ENCODE measurements at places on chromosomes 3 and 15.
A peak's percentile ranks its signal among the peaks of the same experiment; 100 is the strongest.

GRCh38 chr3:119245778-119246177 is 5.1 kb upstream of the B4GALT4 start:
- no peak for DNase-seq

DNA sequence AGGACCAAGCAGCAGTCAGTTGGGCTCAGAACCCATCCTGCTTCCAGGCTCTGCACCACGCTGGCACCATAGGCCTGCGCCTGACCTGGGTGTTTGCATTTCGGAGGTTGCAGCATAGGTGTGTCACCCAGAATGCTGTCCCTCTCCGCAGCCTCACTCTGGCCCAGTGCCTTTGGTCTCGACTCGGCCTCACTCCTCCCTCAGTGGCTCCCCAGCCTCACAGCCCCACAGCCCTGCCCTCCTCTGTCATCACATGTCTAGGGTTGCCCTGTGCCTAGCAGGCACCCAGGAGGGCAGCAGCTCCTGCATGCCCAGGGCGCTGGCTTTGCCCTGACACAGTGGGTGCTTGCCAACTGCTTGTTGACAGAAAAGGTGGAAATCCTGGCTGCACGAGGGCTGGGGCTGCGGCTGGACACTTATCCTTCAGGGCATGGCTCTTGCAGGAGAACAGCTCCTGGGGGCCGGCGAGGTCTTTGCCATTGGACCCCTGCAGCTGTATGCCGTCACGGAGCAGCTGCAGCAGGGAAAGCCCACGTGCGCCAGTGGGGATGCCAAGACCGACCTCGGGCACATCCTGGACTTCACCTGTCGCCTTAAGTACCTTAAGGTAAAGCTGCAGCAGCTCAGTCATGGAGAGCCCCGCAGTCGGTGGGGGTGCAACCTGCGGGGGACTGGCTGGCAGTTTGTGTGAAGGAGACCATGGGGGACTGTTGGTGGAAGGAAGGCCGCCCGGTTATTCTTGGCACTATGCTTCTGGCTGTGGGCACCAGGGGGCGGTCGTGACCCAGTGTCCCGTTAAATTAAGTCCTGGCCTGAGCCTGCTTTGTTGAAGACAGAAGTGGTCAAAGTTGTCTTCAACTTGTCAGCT is 16.2 kb downstream of the NISCH start:
- peak; percentile 53 for DNase-seq

GRCh38 chr15:69951256-69951897 is 146.3 kb downstream of the TLE3 start:
- no peak for DNase-seq

- DNase-seq: no peak
Measured at GRCh38 chr15:99331381-99331780, 80.1 kb downstream of the LRRC28 start.

DNA sequence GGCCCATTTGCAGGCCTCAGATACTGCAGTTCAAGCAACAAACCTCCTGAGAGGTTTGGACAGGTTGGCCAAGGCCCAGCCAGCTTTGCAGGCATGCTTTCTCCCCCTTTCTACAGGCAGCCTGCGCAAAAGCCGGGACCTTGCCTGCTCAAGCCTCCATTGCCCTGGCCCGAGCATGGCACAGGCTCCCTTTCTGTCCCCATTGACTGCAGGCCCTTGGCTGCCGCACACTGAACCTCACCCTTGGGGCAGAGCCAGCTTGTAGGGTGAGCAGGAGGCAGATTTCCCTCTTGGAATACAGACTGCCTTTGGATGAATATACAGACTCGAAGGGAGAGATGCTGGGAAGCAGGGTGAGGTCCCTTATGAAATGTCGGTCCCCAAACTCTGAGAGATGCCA is 461.7 kb upstream of the PROK2 start:
- DNase-seq: peak; percentile 92

- no peak for DNase-seq
Measured at GRCh38 chr15:41553731-41554130, 5.3 kb upstream of the TYRO3 start.

DNA sequence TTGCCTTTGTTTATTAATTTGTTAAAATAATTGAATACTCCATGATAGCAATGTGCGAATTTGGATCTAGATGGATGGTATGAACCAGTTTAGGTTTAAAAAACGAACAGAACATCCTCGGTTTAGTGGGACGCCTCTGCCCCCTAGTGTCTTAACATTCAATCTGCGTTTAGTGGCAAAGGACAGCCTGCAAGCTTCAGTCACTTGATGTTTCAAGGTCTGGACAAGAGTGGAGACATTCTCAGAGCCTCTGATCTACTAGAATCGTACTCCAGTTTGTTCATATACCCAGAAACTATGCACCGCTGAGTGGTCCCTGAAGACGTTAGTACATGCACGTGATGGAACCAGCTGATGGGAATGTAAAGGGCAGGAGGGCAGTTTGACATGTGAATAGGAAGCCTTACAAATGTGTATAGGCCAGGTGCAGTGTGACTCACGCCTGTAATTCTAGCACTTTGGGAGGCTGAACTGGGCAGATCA is 17.8 kb upstream of the ATP13A4 start:
- DNase-seq: peak; percentile 78

GRCh38 chr15:40080847-40081246 is 27.8 kb downstream of the BMF start:
- no peak for DNase-seq

DNA sequence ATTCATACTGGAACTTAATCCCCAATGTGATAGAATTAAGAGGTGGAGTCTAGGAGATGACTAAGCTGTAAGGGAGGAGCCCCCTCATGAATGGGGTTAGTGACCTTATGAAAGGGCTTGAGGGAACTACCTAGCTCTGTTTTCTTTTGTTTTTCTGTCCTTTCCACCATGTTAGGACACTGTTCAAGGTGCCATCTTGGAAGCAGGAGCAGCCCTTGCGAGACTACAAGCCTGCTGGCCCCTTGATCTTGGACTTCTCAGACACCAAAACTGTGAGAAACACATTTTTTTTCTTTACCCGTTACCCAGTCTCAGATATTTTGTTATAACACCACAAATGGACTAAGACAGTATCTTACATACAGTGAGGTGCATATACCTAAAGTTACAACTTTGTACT is 26.5 kb downstream of the GOLGA6A start:
- no peak for DNase-seq

All from globus pallidus (tissue), 1 donor.